ENCODE measurements at places on chromosomes 7 and 10.

- no peak for DNase-seq
Measured at GRCh38 chr7:138992052-138992531, 10.9 kb upstream of the KIAA1549 start.

- DNase-seq: no peak
Measured at GRCh38 chr7:118195837-118196474, 12.0 kb downstream of the LSM8 start.

- no peak for DNase-seq
Measured at GRCh38 chr10:62112300-62112699, 156.3 kb downstream of the RTKN2 start.

- no peak for DNase-seq
Measured at GRCh38 chr10:51257511-51258248, 183.4 kb downstream of the PRKG1 start.

GRCh38 chr10:3848005-3848774 lies 63.2 kb upstream of the KLF6 start:
- no peak for DNase-seq

- no peak for DNase-seq
Measured at GRCh38 chr7:65269150-65269856, 104.4 kb upstream of the ZNF92 start.

DNA sequence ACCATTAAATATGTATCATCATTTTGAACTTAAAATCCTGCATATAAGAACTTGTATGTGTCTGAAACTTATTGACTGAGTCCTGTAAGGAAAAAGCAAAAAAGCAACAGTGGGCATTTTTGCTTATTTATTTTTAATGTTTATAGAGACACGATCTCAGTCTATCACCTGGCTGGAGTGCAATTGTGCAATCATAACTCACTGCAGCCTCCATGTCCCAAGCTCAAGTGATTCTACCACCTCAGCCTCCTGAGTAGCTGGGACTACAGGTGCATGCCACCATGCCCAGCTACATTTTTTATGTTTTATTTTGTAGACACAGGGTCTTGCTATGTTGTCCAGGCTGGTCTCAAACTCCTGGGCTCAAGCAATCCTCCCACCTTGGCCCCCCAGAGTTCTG lies 32.2 kb downstream of the MYL10 start:
- no peak for DNase-seq

DNA sequence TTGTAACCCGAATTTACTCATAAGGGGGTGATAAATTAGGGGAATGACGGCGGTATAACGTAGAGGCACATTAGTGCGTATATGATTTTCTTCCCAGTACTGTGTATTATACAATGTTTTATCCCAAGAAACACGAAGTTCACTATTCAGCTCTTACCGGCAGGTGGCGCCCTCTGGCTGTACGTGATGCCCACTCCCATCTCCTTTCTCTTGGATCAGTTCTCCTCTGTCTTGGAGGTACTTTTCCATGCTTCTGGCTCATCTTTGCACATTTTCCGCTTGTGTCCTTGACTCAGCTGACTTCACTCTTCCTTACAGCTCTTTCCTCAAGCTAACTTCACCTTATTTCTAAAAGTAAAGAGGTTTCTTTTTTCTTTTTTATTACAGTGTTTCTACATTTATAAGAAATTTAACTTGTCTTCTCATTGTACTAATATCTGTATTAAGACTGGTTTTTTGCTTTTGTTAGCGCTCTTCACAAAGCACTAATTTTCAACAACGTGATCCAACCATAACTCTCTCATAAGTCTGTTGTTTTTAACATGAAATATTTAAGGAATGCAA lies 21.3 kb downstream of the TMEM176B start:
- peak; percentile 90 for DNase-seq

DNA sequence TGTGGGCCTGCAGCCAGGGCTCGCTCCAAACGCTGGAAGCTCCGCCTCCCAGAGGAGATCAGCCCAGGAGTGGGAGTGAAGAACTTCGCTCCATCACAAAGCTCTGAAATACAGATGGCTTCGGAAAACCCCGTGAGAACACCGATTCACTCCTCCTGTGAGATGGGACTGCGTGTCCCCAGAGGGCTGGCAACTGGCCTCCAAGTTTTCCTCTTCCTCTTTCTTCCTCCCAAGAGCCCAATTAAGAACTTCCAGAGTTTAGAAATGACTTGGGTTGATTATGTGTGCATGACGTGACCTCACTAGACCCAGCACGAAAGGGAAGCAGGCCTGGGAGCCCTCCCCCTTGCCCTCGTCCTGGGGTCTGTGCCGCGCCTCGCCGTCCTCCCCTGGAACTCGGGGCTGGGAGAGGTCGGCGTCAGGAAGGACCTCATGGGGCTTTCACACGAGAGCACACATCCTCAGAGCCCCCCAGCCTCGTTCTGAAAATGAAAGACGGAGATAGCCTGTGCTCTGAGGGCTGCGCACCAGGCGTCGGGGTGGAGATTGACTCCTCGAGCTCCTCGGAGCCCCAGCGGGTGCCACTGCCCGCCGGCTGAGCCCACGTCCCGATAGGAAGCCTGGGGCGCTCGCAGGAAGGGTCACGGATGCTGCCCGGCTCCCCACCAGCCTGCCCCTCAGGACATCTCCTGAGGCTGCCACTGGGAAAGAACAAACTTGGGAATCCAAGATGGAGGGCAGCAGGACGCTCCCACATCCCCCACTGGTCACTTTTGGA lies 37.8 kb downstream of the PTPRN2 start:
- peak; percentile 61 for DNase-seq

DNA sequence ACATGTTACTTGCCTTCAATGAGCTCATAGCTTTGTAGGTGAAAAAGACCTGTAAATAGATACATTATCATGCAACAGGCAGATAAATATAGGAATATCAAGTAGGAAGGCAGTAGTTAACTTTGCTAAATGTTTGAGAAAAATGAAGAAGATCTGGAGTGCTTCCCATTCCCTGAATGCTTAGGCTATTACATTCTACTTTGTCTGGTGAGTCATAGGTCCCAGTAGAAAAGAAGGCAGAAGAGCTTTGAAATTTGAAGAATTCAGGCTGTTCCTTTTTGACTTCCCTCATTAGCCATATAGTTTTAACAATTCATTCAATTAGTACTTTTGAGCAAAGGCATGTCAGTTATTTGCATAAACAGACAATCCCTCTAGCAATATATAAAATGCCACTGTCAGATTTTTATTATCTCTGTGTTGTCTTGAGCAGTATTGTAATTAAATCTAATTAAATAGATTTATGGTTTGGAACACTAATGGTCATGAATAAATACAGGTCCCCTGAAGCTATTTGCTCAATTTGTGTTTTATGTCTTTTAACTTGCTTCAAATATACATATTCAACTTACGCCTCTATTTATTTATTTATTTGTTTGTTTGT lies 875.0 kb downstream of the REEP3 start:
- DNase-seq: no peak

- DNase-seq: no peak
Measured at GRCh38 chr10:127890832-127891334, 1.9 kb downstream of the CLRN3 start.

DNA sequence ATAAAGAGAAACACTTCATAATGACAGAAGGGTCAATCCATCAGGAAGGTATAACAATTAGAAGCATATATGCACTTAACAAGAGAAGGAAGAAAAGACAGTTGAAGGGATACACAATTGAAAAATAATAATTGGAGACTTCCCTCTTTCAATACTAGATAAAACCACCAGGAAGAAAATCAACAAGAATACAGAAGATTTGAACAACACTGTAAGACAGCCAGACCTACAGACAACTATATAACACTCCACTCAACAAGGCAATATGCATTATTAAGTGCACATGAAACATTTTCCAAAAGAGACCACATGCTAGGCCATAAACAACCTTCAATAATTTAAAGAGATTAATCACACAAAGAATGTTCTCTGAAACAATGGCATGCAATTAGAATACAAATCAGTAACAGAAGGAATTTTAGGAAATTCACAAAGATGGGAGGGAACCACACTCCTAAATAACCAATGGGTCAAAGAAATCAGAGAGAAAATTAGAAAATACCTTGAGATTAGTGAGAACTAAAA lies 35.1 kb downstream of the ZNF438 start:
- no peak for DNase-seq

Measured in Right ventricle myocardium inferior (tissue), 1 donor.